Type B pancreatic cell (in vitro differentiated cells): ENCODE measurements at places on chromosomes 7 and 10. TPM values are rescaled to one million over a fixed set of nuclear protein-coding genes. Genes with fewer than 3 reads are reported as not detected.

- H3K27me3 ChIP-seq: no peaks in the 10 kb centered on the region
- no peak overlapping the region for H3K4me3 ChIP-seq
These were observed 42.3 kb downstream of the ATAD1 start for GRCh38 chr10:87775766-87776165.

PNLIPRP1 gene
- total RNA-seq: not detected in 2 replicates

FFAR4 gene
- 0.70 and 1.2 TPM in 2 replicates for total RNA-seq

TLL2 gene
- 0.55 and 0.85 TPM in 2 replicates for total RNA-seq

DNA sequence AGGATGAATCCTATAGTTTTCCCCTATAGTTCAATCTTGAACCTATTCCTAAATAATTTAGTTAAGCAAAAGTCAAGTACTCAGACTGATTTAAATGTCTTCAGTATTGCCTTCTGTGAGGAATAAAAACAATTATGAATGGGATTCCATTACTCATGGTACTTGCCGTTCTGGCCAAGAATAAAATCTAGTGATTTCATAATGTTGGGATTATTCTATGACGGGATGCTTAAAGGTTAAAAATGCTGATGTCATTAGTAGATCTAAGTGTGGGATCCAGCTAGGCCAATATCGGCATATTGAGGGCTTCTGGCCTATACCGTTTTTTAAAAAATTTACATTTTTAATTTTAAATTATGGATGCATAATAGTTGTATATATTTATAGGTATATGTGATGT lies 5.3 kb downstream of the BPGM start:
- H3K27ac ChIP-seq: no peak overlapping the region
- H3K36me3 ChIP-seq: peaks cover 4% of the 10 kb centered on the region
- no peaks in the 10 kb centered on the region for H3K27me3 ChIP-seq
- H3K4me1 ChIP-seq: peaks cover 14% of the 10 kb centered on the region
- DNase-seq: no peak
- no peak overlapping the region for H3K4me3 ChIP-seq

GRCh38 chr7:157633465-157634185 lies 296.8 kb downstream of the DNAJB6 start:
- no peak for DNase-seq
- no peaks in the 10 kb centered on the region for H3K4me1 ChIP-seq
- H3K27me3 ChIP-seq: peaks cover 15% of the 10 kb centered on the region
- no peaks in the 10 kb centered on the region for H3K36me3 ChIP-seq

DNA sequence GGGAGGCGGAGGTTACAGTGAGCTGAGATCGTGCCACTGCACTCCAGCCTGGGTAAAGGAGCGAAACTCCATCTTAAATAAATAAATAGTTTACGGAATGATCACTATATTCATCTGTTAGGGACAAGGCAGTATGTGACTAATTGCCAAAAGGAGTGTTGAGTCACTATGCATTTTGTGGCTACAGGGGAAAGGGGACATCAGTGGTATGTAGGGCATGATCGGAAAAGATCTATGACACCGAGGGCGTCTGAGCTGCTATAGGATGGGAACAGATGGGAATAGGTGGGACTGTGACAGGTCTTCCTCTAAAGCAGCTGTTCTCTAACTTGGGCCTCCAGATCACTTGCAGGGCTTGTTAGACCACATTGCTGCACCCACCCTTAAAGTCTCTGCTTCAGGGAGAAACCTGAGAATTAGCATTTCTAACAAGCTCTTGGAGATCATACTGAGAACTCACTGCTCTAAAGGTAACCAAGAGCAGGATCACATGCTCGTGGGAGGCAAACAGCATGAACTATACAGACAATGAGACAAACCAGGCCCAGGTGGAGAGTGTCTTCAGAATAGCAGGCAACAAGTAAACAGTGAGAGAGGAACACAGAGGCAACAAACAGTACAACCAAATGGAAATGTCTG lies 65.1 kb upstream of the ITGA8 start:
- H3K36me3 ChIP-seq: peaks cover 35% of the 10 kb centered on the region
- H3K4me1 ChIP-seq: peaks cover 4% of the 10 kb centered on the region
- peak overlapping the region; percentile 93 for H3K27ac ChIP-seq

DNA sequence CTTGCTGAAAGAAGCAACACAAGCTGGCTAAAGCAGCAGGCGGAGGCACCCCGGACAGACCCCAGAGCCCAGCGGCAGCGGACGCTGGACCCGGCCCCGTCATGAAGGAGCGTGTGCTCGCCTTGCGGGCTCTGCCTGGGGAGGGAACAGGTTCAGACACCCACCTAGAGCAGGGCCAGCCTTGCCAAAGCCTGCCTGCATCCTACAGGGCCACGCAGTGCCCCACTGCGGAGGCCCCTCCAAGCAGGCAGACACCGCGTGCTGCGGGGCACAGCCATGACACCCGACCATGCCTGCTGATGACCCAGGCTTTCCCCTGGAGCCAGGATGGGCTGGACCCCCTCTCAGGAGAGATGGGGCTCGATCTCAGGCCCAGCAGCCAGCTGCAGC lies 91.7 kb downstream of the MAD1L1 start:
- H3K27ac ChIP-seq: no peak overlapping the region
- H3K4me3 ChIP-seq: no peak overlapping the region
- peaks cover 9% of the 10 kb centered on the region for H3K36me3 ChIP-seq

DEPP1 gene
- 25.7 and 53.0 TPM in 2 replicates for total RNA-seq

GRCh38 chr7:23713285-23714149 lies 3.5 kb downstream of the STK31 start:
- peaks cover 3% of the 10 kb centered on the region for H3K27me3 ChIP-seq
- H3K4me3 ChIP-seq: no peak overlapping the region
- H3K36me3 ChIP-seq: no peaks in the 10 kb centered on the region
- H3K27ac ChIP-seq: no peak overlapping the region
- no peak for DNase-seq
- H3K4me1 ChIP-seq: no peaks in the 10 kb centered on the region

- no peak overlapping the region for H3K4me3 ChIP-seq
- no peak for DNase-seq
- peaks cover 3% of the 10 kb centered on the region for H3K27me3 ChIP-seq
- no peaks in the 10 kb centered on the region for H3K36me3 ChIP-seq
- H3K4me1 ChIP-seq: peaks cover 4% of the 10 kb centered on the region
These were observed 12.6 kb upstream of the SH2B2 start for GRCh38 chr7:102273749-102274712.

SPDYE2B gene
- not detected in 2 replicates for total RNA-seq

GRCh38 chr10:74821501-74821900 lies 4.9 kb upstream of the KAT6B start:
- no peaks in the 10 kb centered on the region for H3K27me3 ChIP-seq
- H3K4me3 ChIP-seq: no peak overlapping the region
- H3K27ac ChIP-seq: no peak overlapping the region
- no peak for DNase-seq

CLEC5A gene
- total RNA-seq: not detected in 2 replicates

DNA sequence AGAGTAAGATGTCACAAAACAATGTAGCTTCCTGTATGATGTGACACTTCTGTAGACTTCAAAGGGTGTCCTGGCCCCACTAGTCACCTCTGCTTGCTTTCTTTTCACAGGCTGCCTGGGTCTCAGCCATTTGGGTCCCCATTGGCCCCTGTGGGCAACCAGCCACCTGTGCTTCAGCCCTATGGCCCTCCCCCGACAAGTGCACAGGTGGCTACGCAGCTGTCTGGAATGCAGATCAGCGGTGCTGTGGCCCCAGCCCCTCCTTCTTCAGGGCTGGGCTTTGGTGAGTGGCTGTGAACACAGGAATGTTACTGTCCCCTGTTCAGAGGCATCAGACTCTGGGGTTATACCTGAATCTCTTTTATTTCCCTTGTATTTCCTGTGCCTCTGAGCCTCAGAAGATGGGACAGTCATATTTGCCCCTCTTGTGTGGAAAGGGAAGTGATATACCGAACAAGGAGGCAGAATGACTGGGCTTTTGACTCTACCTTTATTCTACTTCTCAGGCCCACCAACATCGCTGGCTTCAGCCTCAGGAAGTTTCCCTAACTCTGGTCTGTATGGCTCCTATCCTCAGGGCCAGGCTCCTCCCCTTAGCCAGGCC lies 15.4 kb downstream of the SEC24C start:
- H3K27ac ChIP-seq: peak overlapping the region; percentile 57
- peaks cover 22% of the 10 kb centered on the region for H3K36me3 ChIP-seq
- no peak for DNase-seq
- no peaks in the 10 kb centered on the region for H3K4me1 ChIP-seq

ZNF273 gene
- 6.2 and 9.3 TPM in 2 replicates for total RNA-seq

DNA sequence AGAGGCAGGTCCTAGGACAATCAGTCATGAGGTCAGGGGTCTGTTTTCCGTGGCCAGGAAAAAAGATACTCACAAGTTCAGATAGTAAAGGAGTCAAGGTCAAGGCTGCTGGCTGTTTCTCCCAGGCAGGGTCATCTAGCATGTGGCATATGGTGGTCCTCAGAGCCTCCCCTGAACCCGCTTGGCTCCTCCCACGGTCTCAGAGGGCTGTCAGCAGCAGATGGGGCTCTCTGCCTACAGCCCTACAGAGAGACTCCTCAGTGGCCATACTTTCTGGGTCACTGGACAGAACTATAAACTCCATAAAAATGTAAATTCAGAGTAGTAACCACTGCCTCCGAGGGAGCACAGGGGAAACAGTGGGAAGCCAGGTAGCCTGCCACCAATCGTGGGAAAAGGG lies 11.3 kb upstream of the DRGX start:
- H3K4me1 ChIP-seq: peaks cover 4% of the 10 kb centered on the region
- no peak overlapping the region for H3K27ac ChIP-seq
- peak; percentile 27 for DNase-seq
- no peak overlapping the region for H3K4me3 ChIP-seq

NODAL gene
- not detected in 2 replicates for total RNA-seq

GRCh38 chr10:73131913-73132686 lies 21.8 kb downstream of the NUDT13 start:
- H3K27me3 ChIP-seq: no peaks in the 10 kb centered on the region
- H3K27ac ChIP-seq: no peak overlapping the region
- H3K4me3 ChIP-seq: no peak overlapping the region
- no peaks in the 10 kb centered on the region for H3K4me1 ChIP-seq
- peaks cover 13% of the 10 kb centered on the region for H3K36me3 ChIP-seq
- DNase-seq: no peak

GRCh38 chr10:121627876-121628581 lies 29.8 kb upstream of the FGFR2 start:
- no peak for DNase-seq
- no peaks in the 10 kb centered on the region for H3K36me3 ChIP-seq
- H3K4me1 ChIP-seq: peaks cover 43% of the 10 kb centered on the region
- H3K27me3 ChIP-seq: peaks cover 10% of the 10 kb centered on the region
- no peak overlapping the region for H3K27ac ChIP-seq

DNA sequence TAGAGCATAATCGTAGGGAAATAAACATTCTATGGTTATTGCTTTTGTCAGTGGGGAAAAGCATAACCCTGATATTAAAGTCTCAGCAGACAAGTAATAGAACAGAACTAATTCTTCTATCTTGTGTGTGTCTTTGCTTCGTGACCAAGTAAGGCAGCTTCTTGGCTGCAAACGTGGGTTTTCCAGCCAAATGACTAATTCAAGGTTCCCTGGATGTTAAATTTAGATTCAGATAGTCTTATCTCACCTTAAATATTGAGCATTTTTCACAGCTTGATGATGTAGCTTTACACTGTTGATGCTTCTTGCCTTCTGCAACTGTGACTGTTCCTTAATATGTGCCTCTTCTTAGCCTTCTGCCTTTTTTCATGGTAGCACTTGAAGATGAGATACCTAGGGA lies 113.0 kb downstream of the EXOC4 start:
- H3K27me3 ChIP-seq: no peaks in the 10 kb centered on the region
- no peak overlapping the region for H3K27ac ChIP-seq
- H3K36me3 ChIP-seq: peaks cover 6% of the 10 kb centered on the region
- no peak for DNase-seq

CPXM2 gene
- 15.0 and 51.1 TPM in 2 replicates for total RNA-seq

DNA sequence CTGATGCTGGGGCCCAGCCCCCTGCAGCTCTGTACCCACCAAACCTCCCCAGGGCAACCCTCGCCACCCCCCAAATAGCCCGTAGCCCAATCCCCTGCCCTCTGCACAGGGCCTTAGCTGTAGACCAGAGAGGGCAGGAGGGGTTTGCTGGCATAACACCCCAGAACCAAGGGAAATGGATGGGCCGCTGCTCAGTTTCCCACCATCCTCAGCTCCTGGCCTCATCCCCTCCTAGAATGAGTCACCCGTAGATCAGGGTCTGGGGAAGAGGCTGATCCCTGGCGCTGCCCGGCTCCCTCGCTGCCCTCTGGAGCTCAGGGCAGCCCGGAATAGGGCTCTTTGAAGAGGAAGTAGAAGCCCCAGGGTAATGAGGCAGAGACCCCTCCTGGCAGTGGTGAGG lies 31.2 kb downstream of the LDB3 start:
- DNase-seq: no peak
- peaks cover 4% of the 10 kb centered on the region for H3K27me3 ChIP-seq
- H3K27ac ChIP-seq: no peak overlapping the region
- H3K36me3 ChIP-seq: no peaks in the 10 kb centered on the region

- H3K4me1 ChIP-seq: peaks cover 39% of the 10 kb centered on the region
- peak overlapping the region; percentile 91 for H3K4me3 ChIP-seq
- H3K27me3 ChIP-seq: no peaks in the 10 kb centered on the region
- peaks cover 7% of the 10 kb centered on the region for H3K36me3 ChIP-seq
These were observed 548 bp downstream of the AGAP3 start for GRCh38 chr7:151086802-151087244.

GRCh38 chr10:5971315-5971832 lies 6.0 kb downstream of the IL15RA start:
- no peaks in the 10 kb centered on the region for H3K36me3 ChIP-seq
- H3K4me3 ChIP-seq: no peak overlapping the region
- no peak overlapping the region for H3K27ac ChIP-seq
- peaks cover 2% of the 10 kb centered on the region for H3K4me1 ChIP-seq

DLG5 gene
- 57.4 and 80.0 TPM in 2 replicates for total RNA-seq

TPK1 gene
- 2.5 and 3.2 TPM in 2 replicates for total RNA-seq

CALY gene
- total RNA-seq: 3.6 and 8.5 TPM in 2 replicates

- peaks cover 14% of the 10 kb centered on the region for H3K4me1 ChIP-seq
- H3K36me3 ChIP-seq: no peaks in the 10 kb centered on the region
- peak within 1 kb of the TSS; percentile 88 for H3K4me3 ChIP-seq
- H3K27me3 ChIP-seq: no peaks in the 10 kb centered on the region
These were observed at the start of gene LRRC17 for GRCh38 chr7:102912742-102913141. Gene LRRC17, plus strand, starts transcription at chr7:102913000. Its CDS starts 20,914 bp downstream, at chr7:102933914.
